ENCODE measurements at places on chromosomes 3 and 15. TPM values are rescaled to one million over a fixed set of nuclear protein-coding genes. Genes with fewer than 3 reads are reported as not detected.
A peak's percentile ranks its signal among the peaks of the same experiment; 100 is the strongest.

The C3orf33 gene
- 4.9 TPM for total RNA-seq

- H3K27ac ChIP-seq: no peak overlapping the region
- no peak for DNase-seq
- H3K27me3 ChIP-seq: no peaks in the 10 kb centered on the region
- no peak overlapping the region for H3K4me3 ChIP-seq
- no peaks in the 10 kb centered on the region for H3K4me1 ChIP-seq
These were observed 683.4 kb upstream of the CFAP20DC start for GRCh38 chr3:59733041-59733809.

The EXD1 gene
- total RNA-seq: not detected

- no peaks in the 10 kb centered on the region for H3K27me3 ChIP-seq
- no peak overlapping the region for H3K4me3 ChIP-seq
- no peaks in the 10 kb centered on the region for H3K4me1 ChIP-seq
- H3K27ac ChIP-seq: no peak overlapping the region
- H3K36me3 ChIP-seq: no peaks in the 10 kb centered on the region
These were observed 42.6 kb downstream of the DZIP1L start for GRCh38 chr3:138072796-138073195.

DNA sequence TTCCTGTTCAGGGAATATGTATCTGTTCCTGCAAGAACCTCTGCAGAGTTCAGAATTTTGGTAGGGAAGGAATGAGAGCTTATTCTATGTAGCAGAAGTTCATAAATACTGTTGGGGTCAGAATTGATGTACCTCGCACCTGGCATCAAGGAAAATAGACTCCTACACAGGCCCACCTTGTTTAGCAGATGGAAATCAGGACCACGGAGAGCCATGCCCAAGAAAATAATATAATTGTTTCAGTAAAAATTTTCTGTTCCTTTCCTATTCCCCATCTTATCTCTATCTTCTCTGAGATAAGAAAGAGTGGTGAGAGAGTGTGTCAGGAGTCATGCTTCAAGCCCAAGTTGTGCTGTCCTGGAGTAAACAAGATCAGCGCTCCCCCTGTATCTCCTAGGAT is 404.7 kb upstream of the UBE2E2 start:
- H3K27ac ChIP-seq: no peak overlapping the region
- no peaks in the 10 kb centered on the region for H3K4me1 ChIP-seq
- no peaks in the 10 kb centered on the region for H3K27me3 ChIP-seq
- no peak overlapping the region for H3K4me3 ChIP-seq

DNA sequence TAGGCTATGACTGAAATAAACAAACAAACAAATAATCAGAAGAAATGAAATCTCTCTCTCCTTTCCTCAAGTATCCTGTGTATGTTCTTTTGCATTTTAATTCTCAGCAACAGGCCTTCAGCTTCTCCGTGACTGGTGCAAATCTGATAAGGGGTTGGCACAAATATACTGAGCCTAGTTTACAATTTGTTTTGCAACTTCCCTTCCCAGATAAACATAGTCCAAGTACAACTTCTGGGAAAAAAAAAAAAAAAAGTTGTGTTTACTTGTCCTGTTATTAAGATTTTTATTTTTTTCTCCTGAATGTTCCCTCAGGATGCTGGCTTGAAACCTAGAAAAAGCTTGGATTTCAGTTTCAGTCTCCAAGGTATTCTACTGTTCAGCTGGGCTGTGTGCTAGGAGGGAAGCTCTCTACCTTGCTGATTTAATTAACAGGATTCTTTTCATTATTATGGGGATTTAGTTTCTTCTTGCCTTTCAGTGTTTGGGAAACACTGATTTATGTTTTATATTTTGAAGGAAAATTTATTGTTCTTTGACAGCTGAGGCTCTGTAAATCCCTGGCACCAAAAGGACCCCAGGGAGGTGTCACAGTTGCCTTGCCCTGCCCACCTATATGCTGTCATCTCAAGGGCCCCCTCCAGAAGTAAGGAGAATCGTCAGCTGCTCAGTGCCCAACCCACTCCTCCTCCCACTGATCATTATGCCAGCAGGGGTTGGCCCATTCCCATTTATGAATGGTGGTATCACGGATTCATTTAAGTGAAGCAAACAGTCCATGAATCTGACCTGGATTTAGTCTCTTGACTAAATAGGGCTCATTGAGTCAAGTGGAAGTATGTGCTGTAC is 185.2 kb downstream of the MEIS2 start:
- H3K36me3 ChIP-seq: no peaks in the 10 kb centered on the region
- no peak overlapping the region for H3K4me3 ChIP-seq
- peaks cover 37% of the 10 kb centered on the region for H3K4me1 ChIP-seq
- peak overlapping the region; percentile 39 for H3K27ac ChIP-seq

- H3K36me3 ChIP-seq: no peaks in the 10 kb centered on the region
- H3K4me1 ChIP-seq: no peaks in the 10 kb centered on the region
- no peak overlapping the region for H3K4me3 ChIP-seq
- H3K27me3 ChIP-seq: no peaks in the 10 kb centered on the region
- no peak overlapping the region for H3K27ac ChIP-seq
These were observed 8.6 kb downstream of the PODXL2 start for GRCh38 chr3:127637546-127637945.

- no peaks in the 10 kb centered on the region for H3K36me3 ChIP-seq
- no peaks in the 10 kb centered on the region for H3K27me3 ChIP-seq
These were observed 724.6 kb upstream of the CBLB start for GRCh38 chr3:106593381-106593780.

DNA sequence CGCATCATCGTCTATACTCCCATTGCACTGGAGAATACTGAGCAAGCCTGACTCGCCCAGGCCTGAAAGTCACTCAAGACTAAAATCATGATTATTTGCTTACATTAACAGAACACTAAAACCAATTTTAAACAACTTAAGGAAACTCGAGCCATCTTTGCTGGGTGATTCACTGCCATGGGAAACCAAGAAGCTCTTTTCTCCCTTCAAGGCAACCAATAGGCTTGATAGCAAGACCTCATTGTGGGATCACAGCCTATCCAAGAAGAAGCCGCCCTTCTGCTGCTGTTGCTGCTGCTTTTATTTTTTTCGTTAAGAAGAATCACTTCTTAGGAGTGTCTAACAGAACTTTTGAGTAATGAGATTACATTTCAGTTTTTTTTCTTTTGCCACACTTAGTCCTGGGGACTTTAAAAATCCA is 479.4 kb downstream of the FOXP1 start:
- H3K4me1 ChIP-seq: peaks cover 66% of the 10 kb centered on the region
- no peaks in the 10 kb centered on the region for H3K27me3 ChIP-seq
- no peak for DNase-seq
- no peak overlapping the region for H3K4me3 ChIP-seq

The CCNB2 gene
- total RNA-seq: not detected

GRCh38 chr3:21345382-21345976 is 405.5 kb downstream of the ZNF385D start:
- no peaks in the 10 kb centered on the region for H3K4me1 ChIP-seq
- H3K4me3 ChIP-seq: no peak overlapping the region
- no peaks in the 10 kb centered on the region for H3K36me3 ChIP-seq

The NRROS gene
- total RNA-seq: 1.8 TPM

GRCh38 chr3:158106766-158107471 is 699 bp upstream of the SHOX2 start:
- no peak for DNase-seq
- H3K4me3 ChIP-seq: no peak overlapping the region
- H3K27ac ChIP-seq: no peak overlapping the region
- no peaks in the 10 kb centered on the region for H3K36me3 ChIP-seq
- H3K4me1 ChIP-seq: peaks cover 44% of the 10 kb centered on the region

- no peak overlapping the region for H3K27ac ChIP-seq
- H3K4me1 ChIP-seq: peaks cover 13% of the 10 kb centered on the region
- no peaks in the 10 kb centered on the region for H3K36me3 ChIP-seq
- no peak overlapping the region for H3K4me3 ChIP-seq
These were observed 76.3 kb upstream of the ABHD17C start for GRCh38 chr15:80618685-80619400.

DNA sequence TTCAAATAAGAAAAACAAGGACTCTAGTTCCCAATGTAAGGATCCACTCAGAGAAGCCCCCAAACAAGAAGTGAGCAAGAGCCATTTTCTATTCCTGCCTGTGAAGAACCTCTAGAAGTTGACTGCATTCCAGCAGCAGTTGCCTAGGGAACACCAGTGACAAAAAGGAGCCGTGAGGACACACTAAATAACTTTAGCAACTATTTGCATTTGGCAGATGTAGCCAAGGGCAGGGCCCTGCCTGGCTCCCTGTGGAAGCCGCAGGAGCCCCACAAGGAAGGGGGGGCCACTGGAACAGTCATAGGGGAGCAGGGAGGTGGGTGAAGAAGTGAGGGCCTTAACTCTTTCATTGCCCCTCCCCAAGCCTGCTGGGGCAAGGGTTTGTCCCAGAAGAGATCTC is 470.2 kb upstream of the PROK2 start:
- peak; percentile 43 for DNase-seq
- H3K27me3 ChIP-seq: no peaks in the 10 kb centered on the region
- no peak overlapping the region for H3K27ac ChIP-seq
- H3K4me3 ChIP-seq: no peak overlapping the region

- H3K4me1 ChIP-seq: no peaks in the 10 kb centered on the region
- no peak for DNase-seq
- no peak overlapping the region for H3K4me3 ChIP-seq
- no peaks in the 10 kb centered on the region for H3K36me3 ChIP-seq
These were observed 274.2 kb downstream of the LRTM1 start for GRCh38 chr3:54653456-54654195.

GRCh38 chr3:187957165-187957581 is 196.8 kb upstream of the LPP start:
- no peaks in the 10 kb centered on the region for H3K36me3 ChIP-seq
- peaks cover 9% of the 10 kb centered on the region for H3K4me1 ChIP-seq
- H3K4me3 ChIP-seq: no peak overlapping the region
- no peak overlapping the region for H3K27ac ChIP-seq
- no peaks in the 10 kb centered on the region for H3K27me3 ChIP-seq

The POLG gene
- total RNA-seq: 67.2 TPM

The CILP gene
- total RNA-seq: 18.8 TPM

The GOLGA8N gene
- 26.7 TPM for total RNA-seq

DNA sequence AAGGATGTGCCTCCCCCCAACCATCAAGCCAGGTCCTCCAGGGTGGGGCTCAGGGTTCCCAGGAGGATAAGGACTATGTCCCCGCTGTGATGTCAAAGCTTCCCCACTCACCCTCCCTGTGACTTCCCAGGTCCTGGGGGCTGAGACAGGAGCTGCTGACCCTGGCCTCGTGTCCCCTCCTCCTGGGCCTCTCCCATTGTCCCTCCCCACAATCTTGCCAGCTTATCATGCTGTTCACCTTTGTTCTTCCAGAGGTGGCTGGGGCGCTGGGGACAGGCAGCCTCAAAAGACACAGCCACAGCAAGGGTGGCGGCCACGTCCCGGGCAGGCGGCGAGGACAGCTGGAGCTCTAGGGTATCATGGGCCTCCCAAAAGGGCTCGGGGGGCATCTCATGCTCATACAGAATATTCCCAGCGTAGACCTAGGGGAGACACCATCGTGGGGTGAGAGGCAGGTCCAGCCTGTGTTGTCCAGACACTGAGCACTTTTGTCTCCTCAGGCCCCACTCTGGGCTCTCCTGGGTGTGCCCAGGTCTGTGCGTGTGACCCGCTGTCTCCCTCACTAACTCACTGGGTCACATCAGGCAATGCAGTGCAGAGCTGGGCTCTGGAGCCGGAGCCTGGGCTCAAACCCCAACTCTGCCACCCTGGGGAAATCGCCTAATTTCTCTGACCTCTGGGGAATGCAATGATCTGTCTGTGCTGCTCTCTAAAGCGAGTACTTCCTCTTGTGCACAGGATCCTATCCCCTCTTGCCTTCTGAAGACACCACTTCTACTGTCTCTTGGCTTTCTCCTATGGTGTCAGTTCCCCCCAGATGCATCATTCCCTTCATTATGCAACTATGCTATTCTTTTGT is 30.0 kb downstream of the SNX33 start:
- no peak overlapping the region for H3K27ac ChIP-seq
- no peaks in the 10 kb centered on the region for H3K36me3 ChIP-seq
- H3K27me3 ChIP-seq: no peaks in the 10 kb centered on the region
- peaks cover 18% of the 10 kb centered on the region for H3K4me1 ChIP-seq
- H3K4me3 ChIP-seq: no peak overlapping the region
